Renal cortex interstitium (tissue), 15 donors: ENCODE measurements at places on chromosomes 1 and 21. TPM values are rescaled to one million over a fixed set of nuclear protein-coding genes. Genes with fewer than 3 reads are reported as not detected.

GRCh38 chr1:167544447-167545093 lies 9.0 kb downstream of the CREG1 start:
- DNase-seq = no peak

TNN gene
- polyA plus RNA-seq = 2.5 TPM

- DNase-seq = no peak
Measured at GRCh38 chr1:218254296-218254946, 30.7 kb upstream of the RRP15 start.

DNA sequence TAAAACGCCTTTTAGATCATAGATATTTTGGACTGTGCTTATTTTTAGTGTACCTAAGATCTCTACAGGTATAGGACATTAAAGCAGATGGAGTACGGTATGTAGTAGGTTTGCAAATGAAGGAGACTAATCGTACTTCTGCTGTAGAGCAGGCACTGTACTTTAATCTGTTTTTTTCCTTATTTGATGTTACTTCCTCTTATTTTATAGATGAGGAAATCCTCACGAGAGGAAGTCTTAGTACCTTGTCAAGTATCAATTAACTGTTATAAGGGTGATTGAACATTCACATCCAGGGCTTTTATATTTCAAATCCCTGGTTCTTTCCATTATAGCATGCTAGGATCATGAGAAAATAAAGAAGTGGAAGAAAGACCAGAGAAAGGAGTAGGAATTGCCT lies 41.1 kb downstream of the CACHD1 start:
- DNase-seq = no peak

PRR9 gene
- polyA plus RNA-seq = not detected

ARTN gene
- polyA plus RNA-seq = 1.9 TPM

DNA sequence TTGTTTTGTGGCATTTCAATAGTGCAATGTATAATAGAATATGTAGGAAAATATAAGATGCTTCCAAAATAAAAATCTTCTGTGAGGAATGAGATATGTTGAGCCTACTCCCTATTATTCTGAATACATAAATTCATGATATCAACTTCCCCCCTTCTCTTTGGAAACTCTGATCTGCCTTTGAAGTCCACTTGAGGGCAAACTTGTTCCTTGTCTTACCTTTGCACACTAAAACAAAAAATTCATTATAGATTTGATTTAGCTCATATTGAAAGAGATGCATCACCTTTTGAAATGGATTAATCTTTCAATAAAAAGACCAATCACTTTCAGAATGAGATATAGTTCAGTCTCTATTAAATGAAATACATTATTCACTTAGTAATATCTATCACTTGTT lies 580.7 kb upstream of the ADGRL4 start:
- DNase-seq = no peak

- DNase-seq = no peak
Measured at GRCh38 chr1:98557895-98558294, 103.6 kb upstream of the SNX7 start.

TDRD5 gene
- 3.2 TPM for polyA plus RNA-seq

ST6GALNAC3 gene
- 78.0 TPM for polyA plus RNA-seq

DNA sequence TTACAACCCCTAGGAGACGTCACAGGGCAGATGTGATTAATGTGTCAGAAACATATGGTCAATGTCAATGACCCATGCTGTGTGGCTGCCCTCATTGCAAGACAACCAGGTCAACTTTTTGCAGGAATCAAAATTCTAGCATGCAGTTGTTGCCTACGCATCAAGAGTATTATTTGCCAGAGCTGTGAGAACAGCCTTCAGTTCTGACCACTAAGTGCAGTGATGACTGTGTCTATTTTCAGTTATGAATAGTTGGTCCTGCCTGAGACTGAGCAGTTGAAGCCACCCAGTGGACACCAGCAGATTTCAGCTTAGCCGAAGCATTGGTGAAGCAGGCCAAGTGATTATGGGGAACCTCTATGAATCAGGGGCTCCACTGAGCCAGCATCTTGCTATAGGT lies 47.3 kb downstream of the LYPLAL1 start:
- no peak for DNase-seq

LRRC52 gene
- polyA plus RNA-seq = not detected

DNA sequence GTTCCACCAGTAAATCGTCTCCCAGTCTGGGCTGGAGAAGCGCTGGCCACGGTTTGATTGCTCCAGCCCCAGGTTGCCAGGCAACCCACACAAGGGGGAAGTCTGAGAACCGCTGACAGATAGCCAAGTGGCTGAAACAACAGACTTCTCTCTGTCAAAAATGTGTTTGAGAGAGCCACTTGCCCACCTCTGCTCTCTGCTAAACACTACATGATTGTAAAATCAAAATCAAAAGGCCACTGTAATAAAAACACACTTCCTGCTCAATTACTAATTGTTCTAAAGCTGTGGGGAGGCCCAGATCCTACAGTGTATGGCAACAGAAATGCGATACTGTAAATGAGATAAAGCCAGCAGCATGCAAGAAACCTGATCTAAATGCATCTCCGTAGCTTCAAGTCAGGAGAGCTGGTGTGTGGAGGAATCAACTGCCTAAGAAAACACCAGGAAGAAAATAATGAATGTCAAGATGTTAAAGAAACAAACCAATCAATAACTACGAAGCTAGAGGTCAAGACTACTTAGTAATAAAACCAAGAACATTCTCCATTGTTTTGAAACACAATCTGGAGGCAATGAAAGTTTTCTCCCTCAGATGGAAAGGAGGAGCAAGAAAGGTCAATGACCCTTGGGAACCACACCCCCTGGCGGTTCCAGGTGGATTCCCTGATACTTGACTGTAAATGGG lies 121.2 kb downstream of the SLC45A1 start:
- peak; percentile 64 for DNase-seq

- no peak for DNase-seq
Measured at GRCh38 chr1:190957565-190957964, 479.9 kb upstream of the BRINP3 start.

DNA sequence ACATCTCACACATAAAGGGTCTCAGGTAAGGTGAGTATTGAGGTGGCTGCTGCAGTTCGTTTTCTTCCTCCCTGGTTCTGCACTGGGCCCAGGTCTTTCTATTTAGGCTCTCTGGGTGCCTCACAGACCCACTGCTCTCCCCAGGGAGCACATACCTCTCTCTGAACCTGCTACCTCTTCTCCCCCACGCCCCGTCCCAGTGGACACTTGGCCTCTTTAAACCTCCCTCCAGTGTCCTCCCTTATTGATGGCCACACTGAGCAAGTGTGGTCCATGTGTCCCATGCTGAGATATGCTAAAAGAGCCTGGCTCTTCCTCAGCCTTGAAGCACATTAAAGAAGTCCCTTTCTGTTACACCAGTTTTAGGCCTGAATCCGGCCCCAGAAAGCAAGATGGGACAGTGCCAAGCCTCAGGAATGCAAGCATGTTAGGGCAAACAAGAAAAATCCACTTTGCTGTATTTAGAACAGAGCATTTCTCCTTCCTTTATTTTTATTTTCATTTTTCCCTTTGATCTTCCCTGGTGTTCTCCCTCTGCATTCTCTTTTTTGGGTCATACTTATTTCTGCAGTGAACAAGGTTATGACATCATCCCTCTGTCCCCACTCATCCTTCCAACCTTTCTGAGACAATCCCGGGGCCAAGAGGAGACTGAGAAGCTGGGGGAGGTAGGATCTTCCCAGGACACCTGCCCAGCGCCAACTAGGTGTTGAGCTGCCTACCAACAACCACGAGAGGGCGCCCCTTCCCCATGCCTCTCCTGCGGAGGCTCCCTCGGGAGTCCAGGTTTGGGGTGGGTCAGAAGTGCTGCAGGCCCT lies 5.0 kb upstream of the CHI3L2 start:
- no peak for DNase-seq

MANEAL gene
- 4.7 TPM for polyA plus RNA-seq

TNFSF18 gene
- polyA plus RNA-seq = 0.15 TPM

DNA sequence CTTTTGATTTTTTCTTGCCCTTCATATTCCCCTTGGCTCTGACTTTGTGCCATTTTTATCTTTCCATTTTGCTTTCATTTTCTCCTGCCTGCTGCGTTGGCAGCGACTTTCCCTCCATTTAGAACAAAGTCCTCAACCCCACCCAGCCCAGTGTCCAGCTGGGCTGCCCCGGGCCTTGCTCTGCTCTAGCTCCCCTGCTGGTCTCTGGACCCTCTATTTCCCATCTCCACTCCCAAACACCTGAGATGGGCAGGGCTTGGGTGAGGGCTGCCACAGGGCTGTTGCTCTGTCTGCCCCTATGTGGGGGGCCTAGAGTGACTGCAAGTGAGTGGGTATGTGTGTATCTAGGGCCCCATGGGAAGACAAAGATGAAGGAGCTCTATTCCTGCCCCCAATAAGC lies 7.3 kb upstream of the ADAM15 start:
- DNase-seq = no peak

LPAR3 gene
- 1.2 TPM for polyA plus RNA-seq

DNA sequence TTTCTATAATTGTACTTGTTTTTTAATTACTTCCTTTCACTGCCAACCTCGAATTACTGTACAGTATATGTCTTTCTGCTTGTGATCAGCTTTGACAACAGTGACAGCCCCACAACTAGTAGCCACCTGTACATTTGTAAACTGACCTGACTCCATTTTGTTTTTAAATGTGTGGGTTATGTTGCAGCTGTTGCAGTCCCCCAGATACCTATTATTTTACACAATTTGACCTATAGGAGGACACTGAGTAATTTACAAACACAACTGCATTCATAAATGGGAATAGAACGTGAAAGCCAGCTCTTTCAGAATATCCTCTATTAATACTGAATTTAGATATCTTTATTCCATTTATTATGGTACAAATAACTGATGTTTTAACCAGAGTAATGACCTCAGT lies 2.5 kb upstream of the VAMP3 start:
- no peak for DNase-seq

GRCh38 chr1:25694167-25695007 lies 77.8 kb downstream of the MAN1C1 start:
- DNase-seq = peak; percentile 69

DNA sequence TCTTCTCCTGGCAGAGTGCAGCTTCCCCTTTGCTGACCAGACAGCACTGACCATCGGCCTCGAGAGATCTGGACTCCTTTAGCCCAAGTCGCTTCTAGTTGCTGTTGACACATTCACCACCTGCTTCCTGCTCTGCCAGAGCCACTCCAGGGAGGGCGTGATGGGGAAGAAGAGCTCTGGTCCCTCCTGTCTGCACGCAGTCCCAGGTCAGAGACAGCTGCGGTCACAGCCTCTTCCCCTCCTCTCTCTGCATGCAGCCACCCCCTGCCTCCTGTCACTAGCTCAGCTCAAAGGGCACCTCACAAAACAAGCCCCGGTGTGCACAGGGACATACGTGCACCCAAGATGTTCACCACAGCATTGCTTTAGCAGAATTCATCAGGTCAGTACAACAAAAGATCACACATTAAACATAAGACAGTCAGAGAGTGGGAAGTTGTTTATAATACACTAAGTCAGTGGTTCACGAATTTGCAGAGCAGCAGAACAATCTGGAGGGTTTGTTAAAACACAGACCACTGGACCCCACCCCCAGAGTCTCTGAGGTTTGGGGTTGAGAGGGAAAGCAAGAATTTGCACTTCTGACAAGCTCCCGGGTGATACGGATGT lies 132.9 kb downstream of the SYF2 start:
- DNase-seq = no peak

CTSK gene
- 22.9 TPM for polyA plus RNA-seq

GRCh38 chr1:220791956-220792355 lies 5.2 kb downstream of the MTARC1 start:
- no peak for DNase-seq

DNA sequence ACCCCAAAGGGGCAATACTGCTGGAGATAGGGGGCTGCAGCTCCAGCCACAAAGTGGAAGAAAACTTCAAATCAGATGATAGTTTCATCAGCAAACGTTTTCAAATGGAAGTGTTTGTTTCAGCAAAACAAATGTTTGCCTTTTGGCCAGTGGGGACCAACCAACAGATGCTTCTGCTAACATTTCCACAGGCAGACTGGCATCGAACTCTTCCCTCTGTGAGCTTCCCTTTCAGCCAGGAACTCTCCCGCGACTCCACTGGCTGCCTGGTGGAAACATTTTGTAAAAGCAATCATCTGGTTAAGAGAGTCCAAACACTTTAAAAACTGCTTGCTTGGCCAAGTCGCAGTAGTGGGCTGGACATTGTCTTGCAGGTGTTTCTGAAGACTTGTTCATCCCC lies 30.7 kb downstream of the CENPF start:
- DNase-seq = no peak

- no peak for DNase-seq
Measured at GRCh38 chr1:223245411-223245810, 102.4 kb upstream of the TLR5 start.

ZMYND12 gene
- 3.2 TPM for polyA plus RNA-seq

DNA sequence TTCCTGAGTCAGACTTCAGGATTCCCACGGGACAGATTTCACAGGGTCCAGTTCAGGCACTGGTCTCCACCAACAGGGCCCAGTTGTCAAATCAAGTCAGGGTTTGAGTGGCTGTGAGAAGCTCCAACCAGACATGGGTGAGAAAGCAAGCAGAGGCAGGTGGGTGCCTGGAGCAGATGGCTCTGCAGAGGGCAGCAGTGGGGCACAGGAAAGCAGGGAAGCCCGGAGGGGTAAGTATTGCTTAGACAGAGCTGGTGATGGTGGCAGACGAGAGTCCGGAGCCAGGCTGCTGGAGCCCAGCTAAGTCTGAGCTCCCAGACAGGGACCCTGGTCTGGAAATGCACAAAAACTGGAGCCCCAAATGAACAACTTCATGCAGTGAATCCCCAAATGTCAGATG lies 40.4 kb downstream of the RIMS3 start:
- no peak for DNase-seq

DNA sequence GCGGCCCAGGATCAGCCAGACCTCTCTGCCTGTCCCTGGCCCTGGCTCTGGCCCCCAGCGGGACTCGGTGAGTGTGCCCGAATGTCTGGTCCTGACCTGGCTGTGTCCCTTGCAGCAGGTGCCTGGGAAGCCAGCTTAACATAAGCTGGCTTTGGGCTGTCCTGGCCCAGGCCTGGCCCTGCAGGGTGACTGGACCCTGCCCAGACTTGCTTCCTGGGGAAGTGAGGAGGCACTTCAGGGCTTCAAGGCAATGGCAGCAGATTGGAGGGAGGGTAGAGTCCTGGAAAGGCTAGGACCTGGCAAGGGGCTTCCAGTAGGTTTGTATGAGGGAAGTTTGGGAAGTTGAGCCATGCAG lies 16.4 kb downstream of the RPS6KA1 start:
- no peak for DNase-seq

GRCh38 chr1:23592209-23592892 lies 33.0 kb upstream of the ID3 start:
- DNase-seq = no peak
